ENCODE measurements at places on chromosomes 5 and 9.

DNA sequence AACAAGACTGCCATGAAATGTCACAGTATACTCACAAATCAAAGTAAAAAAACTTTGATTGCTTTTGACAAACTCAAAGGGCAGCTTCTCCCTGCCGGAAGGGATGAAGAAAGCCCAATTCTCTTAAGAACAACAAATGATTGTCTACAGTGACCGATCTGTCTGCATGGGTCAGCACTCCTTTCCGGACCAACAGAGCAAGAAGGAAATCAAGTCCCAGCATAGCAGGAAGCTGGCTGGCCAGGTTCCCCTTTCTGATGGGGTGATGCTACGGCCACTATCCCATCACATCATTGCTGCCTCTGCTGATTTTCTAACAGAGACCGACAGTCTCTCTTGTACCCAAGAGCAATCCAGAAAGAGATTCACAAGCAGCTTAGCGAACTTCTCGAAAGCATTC, 692 bp downstream of the C1QTNF3 start:
- DNase-seq = no peak

GRCh38 chr5:132050661-132051552, 9.5 kb upstream of the IL3 start:
- DNase-seq = peak; percentile 63

- no peak for DNase-seq
These were observed 6.7 kb downstream of the N4BP3 start for GRCh38 chr5:178119915-178120606.

DNA sequence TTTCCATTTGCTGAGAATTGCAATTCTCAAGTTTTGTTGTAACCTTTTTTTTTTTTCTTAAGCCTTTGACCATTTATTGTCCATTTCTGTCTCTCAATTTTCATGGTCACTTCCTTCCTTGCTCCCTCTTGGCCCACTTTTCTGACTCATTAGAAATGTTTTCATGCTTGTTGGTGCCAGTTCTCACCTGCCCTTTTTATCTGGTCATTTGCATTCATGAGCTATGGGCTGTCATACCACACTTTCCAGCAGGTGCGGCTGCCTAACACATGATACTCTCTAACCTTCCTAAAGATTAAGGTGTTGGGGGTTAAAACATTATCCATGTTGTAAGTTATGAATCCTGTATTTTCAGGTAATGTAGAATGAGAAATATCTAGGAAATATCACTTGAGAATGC, 150.5 kb upstream of the TLX3 start:
- no peak for DNase-seq

- DNase-seq = no peak
These were observed 15.5 kb downstream of the ACER2 start for GRCh38 chr9:19424176-19424779.

DNA sequence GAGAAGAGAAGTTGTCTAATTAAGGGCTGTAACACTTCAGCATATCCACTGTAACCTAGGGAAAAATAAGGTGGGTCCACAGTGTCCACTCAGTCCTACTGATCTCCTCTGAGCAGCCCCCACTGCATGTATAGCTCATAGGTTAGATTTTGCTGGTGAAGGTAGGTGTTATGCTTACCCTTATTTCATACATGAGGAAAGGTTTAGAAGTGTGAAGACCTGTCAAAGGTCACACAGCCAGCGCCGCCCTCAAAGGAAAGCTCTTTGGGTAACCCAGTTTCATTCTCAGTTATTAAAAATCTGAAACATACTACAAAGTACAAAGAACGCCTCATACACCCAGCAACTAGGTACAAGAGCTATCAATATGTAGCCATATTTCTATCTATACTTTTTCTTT, 87.2 kb downstream of the TLE4 start:
- no peak for DNase-seq

DNA sequence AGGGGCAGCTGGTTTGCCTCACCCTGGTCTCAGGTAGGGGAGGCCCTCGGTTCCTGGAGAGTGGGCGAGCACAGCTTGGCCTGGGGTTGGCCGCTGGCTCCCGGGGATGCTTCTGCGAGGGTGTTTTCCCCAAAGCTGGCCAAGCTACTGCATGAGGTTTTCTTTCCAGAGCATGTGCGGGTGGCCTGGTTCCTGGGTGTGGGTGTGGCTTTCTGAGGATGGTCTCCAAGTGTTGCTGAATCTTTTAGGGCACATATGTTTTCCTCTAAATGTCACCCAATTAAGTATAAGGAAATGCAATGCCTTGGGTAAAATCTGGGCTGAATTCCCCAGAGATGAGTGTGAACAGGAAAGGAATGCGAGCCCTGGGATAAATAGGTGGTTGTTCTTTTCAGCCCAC, 115.8 kb upstream of the ICE1 start:
- DNase-seq = no peak

GRCh38 chr5:91182763-91183162, 200.4 kb downstream of the ARRDC3 start:
- DNase-seq = no peak

- DNase-seq = no peak
These were observed 337.5 kb upstream of the PCSK5 start for GRCh38 chr9:75552941-75553340.

GRCh38 chr5:36402512-36402906, 100.8 kb upstream of the RANBP3L start:
- DNase-seq = no peak

- DNase-seq = peak; percentile 88
These were observed 9.0 kb downstream of the COL5A1 start for GRCh38 chr9:134650431-134651190.

- DNase-seq = no peak
These were observed 40.2 kb downstream of the NAIF1 start for GRCh38 chr9:128026773-128027541.

DNA sequence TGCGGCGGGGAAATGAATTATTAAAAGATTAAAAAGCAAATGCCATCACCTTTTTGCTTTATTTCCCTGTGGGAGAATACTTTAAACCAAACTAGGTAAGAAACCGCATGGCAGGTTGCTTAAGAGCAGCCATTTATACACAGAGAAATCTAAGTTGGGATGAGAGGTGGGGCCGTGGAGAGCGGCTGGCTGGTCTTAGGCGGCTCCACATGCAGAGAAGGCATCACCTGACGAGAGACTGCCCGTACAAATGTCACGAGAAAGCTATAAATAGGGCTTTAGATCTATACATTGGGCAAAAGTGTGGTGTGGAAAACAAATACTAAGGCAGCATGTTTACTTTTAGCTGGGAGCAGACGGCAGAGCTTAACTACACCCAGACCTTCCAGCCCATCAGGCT, 39.4 kb downstream of the MED27 start:
- no peak for DNase-seq

DNA sequence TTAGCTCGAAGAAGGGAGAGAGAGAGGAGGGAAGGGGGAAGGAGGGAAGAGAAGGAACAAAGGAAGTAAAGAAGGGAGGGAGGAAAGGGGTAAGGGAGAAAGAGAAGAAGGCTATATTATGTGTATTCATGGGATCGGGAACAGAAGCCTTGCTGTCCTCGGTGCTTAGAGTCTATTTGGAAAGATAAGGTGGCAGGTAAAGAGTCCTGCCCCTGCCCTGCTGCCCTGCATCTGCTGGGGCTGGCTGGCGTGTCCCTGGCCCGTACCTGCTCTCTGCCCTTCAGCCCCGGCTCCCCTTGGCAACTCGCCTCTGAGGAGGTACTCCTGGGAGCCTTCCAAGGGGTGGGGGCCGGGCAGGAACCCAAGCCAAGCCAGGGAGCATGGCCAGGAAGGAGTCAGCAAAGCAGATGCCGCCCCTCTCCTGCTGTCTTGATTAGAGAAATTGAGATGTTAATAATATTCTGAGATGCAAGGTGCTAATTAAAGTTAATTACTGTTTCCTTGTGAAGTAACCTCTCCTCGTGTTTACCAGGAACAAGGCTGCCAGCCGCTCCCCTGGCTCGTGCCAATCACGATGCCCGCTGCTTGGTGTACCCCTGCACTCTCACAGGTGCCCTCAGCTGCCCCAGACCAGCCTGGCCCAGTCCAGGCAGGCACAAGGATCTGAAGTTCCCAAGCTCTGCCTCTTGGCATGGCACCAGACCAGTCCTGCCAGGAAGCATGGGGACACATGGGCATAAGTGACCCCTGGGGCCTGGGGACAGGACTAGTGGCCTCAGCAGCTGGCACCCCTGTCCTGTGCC, 36.6 kb downstream of the PCDH1 start:
- no peak for DNase-seq

DNA sequence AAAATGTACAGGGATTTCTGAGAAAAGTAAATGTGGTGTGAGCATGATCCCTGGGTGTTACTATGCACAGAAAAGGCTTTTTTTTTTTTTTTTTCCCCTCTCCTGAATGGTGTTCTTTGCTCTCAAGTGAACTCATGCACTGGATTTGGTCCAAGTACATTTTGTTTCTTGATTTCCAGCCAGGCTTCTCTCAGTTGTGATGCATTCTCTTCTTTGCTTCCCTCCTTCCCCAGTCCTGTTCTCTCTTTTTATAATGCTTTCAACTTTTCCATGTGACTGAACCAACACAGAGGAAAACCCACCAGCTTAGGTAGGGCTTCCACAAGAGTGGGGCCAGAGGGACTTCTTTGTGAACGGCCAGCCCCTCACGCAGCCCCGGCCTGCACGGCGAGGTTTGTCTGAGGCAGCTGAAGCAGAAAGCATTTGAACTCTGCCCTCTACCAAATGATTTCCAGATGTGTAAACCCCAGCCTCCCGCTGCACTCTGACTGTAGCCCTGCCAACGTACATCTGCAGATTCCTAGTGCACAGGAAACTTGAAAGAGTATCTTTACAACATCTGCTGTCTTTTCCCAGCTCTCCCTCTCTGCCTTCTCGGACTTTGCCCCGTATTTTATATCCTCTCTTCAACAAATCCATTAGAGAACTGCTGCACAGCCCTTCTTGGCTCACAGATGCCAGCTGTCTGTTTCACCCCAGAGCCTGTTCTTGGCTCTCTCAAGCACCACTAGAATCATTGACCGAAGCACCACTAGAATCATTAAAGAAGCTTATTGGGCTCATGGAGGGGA, 71.8 kb upstream of the CD180 start:
- DNase-seq = no peak

DNA sequence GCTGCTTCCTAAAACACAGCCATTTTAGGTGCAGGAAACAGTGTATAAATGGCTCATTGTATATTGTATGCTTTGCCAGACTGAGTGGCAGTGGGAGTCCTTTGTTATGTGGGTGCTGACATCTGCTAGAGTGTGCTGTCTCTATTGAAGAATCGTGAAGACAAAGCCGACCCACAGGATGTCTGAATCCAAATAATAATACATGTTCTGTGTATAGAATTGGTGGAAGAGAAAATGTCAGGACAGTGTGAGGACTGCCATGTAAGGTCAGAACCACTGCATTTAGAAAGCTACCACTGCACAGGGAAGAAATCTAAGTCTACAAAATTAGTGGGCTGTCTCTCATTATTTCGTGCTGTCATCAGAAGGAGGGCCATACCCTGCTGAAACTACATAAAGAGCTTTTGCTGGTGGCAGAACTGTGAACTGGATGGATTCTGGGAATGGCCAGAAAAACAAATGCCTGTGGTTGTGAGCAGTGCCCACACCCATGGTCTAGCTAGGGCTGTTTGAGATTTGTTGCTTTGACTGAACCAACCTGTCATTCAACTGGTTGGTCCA, 2.5 kb downstream of the IL7R start:
- DNase-seq = no peak

DNA sequence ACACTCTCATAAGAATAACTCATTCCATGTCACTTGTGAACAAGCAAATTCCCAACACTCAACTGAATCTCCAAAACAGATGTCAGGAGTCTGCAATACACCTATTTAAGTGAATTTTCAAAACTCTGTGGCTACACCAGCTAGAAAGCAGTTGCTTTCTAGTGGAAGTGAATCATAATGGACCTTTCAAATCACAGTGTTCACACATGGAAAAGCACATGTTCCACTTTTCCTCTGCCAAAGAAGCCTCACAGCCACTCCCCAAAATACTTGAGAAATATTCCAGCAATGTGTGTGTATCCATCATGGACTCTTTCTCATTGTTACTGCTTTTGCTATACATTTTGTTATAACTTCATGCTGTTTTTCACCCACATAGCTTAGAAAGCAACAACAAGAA, 17.4 kb downstream of the MARCHF3 start:
- DNase-seq = no peak

- DNase-seq = peak; percentile 30
These were observed 198.0 kb upstream of the MVB12B start for GRCh38 chr9:126128494-126129142.

DNA sequence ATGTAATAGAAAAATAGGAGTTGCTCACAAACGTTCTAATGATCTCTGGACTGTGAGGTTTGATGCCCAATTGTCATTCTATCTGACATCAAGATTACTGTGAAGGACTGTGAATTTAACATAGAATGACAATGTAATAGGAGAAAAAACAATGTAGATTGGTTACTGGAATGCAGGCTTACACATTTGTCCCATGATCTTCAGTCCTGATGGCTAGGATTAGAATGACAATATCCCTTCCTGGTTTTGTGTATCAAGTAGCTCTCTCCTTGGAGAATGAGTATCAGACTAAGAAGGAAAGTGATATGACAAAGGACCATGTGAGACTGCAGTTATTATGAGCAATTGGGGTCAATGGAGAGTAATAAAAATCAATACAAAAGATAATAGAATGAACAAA, 862.2 kb upstream of the C9orf72 start:
- DNase-seq = no peak

- DNase-seq = no peak
These were observed 611 bp downstream of the CIZ1 start for GRCh38 chr9:128190516-128191405.

- DNase-seq = no peak
These were observed 471 bp upstream of the GHR start for GRCh38 chr5:42422656-42423280.

- DNase-seq = no peak
These were observed 24.9 kb downstream of the IPPK start for GRCh38 chr9:92645041-92645440.

DNA sequence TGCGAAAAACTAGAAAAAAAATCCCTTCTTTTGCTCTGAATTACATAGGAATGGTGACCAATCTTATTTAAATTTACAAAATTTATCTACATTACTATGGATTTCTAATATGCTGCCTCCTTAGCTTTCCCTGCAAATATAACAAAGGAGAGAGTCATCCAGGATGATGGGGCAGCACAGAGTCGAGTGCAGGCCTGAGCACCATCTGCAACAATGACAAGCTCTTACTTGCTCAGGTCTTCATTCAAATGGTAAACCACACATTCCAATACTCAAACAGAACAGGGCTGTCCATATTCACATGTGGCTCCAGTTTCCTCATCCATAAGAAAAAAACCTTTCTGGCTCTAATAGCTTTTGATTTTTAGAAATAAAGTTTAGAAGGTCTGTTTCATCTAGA, 33.5 kb upstream of the ZNF354B start:
- no peak for DNase-seq

- DNase-seq = no peak
These were observed 43.3 kb downstream of the TMC1 start for GRCh38 chr9:72564479-72565281.

DNA sequence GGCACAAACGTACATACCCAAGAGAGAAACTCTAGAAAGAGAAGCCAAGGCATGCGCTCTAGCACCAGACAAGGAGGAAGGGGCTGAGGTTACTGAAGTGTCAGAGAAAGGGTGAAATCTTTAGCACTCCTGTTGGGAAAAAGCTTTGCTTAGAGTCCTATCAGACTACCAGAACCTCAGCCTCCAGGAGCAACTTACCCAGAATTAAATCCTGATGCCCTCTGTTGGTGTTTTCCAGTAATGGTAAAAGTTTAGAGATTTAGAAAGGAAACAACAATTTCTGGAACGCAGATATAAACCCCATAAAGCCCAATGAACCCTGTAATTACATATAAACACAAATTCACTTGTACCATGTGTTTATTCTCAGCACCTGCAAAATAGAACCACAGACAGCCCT, 33.2 kb upstream of the ASTN2 start:
- no peak for DNase-seq

- DNase-seq = no peak
These were observed 710 bp upstream of the PIP5KL1 start for GRCh38 chr9:127931092-127931881.
